ENCODE measurements at places on chromosomes 3 and 15.

DNA sequence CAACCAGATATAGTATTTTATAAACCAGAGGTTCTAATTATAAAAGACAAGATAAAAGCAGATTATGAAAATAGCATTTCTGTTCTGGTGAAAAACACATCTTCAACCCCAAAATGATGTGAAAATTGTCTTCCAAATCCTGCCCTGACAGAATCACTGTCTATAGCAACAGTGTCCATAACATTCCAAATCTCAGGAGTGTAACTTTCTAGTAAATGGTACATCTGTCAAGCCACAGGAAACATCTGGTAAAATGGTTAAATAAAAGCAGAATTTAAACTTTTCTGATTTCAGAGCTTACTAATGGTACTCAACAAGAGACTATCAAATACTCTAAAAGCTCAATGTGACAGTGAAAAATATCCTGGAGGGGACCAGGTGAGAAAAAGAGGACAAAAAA is 60.5 kb downstream of the VGLL4 start:
- no peak for DNase-seq

DNA sequence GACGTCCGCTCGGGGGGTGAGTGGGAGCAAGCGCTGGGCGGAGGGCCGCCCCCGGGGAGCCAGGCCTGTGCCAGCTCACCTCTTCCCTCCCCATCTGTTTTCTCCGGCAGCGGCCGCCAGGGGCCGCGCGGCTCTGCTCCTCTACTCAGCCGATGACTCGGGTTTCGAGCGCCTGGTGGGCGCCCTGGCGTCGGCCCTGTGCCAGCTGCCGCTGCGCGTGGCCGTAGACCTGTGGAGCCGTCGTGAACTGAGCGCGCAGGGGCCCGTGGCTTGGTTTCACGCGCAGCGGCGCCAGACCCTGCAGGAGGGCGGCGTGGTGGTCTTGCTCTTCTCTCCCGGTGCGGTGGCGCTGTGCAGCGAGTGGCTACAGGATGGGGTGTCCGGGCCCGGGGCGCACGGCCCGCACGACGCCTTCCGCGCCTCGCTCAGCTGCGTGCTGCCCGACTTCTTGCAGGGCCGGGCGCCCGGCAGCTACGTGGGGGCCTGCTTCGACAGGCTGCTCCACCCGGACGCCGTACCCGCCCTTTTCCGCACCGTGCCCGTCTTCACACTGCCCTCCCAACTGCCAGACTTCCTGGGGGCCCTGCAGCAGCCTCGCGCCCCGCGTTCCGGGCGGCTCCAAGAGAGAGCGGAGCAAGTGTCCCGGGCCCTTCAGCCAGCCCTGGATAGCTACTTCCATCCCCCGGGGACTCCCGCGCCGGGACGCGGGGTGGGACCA is 632 bp upstream of the CRELD1 start:
- DNase-seq = peak; percentile 71

DNA sequence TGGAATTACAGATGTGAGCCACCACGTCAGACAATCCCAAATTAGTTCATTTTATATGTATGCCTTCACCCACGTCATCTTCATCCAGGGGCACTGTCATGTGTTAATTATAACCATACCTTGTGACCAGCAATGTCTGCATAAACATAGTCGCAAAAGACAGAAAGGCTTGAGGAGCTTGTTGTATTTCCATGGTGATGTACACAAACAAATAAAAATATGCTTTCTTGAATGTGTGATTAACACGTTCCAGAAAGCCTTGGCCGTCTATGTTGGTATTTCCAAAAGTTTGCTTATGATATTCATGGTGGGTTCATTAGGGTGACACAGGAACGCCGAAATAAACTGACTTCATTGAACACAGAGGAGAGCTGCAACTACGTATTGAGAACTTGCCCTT is 524.7 kb upstream of the ZNF717 start:
- no peak for DNase-seq

GRCh38 chr3:54756330-54756731 is 171.5 kb downstream of the LRTM1 start:
- DNase-seq = peak; percentile 92

- DNase-seq = peak; percentile 57
These were observed 89.7 kb downstream of the TP63 start for GRCh38 chr3:189720736-189721417.

DNA sequence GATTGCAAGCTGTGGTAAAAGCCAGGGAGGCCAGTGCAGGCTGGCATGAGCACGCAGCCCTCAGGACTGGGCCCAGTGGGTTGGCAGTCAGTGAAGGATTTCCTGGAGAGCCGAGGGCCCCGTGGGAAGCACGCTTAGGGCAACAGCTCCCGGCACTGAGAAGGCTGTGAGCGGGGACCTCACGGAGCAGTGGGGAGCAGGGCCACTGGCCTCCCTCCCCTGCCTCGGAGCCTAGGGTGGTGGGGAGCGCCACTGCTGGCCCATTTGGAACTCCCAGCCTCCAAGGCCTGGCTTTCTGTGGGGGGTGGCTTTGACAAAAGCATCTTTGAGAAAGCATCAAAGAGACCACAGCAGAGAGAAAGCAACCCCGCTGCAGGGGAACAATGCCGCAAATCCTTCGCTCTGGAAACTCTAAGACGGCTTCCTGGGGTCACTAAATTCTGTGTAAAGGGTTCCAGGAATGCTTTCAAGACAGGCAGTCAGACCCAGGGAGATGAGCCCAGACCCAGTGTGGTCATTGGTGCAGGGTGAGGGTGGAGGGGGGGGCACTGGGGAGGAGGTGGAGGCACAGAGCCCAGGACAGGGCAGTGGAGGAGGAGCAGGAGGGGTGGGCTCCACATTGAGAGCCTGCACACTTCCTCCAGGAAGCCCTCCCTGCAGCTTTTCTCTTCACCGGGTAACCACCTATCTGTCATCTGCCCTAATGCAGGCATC is 9.5 kb upstream of the APBA2 start:
- no peak for DNase-seq

- no peak for DNase-seq
These were observed 283.3 kb upstream of the ROBO2 start for GRCh38 chr3:76756577-76756976.

GRCh38 chr3:181952221-181952620 is 240.5 kb downstream of the SOX2 start:
- peak; percentile 28 for DNase-seq

- peak; percentile 51 for DNase-seq
These were observed 28.4 kb downstream of the SMAD6 start for GRCh38 chr15:66730168-66731021.

DNA sequence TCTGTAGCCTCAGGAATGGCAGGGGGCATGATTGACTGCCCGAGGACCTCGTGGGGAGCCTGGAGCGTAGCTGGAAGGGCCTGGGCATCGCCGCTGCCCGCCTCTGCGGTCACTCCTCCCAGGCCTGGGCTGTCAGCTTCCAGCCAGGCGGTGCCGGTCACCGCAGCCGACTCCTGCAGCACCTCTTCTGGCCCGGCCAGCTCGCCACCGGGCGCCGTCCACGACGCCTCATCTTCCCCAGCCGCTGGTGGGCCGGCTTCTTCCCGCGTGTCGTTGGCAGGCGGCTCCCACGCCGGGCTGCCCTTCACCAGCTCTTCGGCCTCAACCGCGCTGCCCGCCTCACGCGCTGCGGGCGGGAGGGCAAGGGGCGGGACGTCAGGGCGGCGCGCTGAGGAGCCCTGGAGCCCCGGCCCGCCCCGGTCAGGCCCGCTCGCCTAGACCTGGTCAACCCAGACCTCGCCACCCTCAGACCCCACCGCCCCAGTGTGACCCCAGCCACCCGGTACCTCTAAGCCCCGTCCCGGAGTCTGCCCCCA is 1.0 kb downstream of the CSPG5 start:
- no peak for DNase-seq

GRCh38 chr3:151421938-151422337 is 37.4 kb upstream of the P2RY12 start:
- DNase-seq = no peak

DNA sequence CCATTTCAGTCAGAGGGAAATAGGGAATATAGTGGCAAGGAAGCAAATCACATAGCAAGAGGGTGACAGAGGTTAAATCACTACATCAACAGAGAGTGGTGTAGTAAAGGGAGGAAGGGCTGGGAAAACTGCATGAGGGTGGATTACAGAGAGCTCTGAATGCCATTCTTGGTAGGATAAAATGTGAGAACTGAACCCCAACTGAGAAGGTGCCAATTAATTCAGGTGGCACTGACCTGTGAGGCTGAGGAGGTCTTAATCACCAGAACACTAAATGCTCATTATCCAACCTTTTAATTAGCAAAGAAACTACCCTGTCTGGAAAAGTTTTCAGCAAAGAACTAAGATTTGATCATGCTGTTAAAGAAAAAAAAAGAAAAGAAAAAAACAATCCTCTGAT is 202.7 kb downstream of the LRRN1 start:
- no peak for DNase-seq

DNA sequence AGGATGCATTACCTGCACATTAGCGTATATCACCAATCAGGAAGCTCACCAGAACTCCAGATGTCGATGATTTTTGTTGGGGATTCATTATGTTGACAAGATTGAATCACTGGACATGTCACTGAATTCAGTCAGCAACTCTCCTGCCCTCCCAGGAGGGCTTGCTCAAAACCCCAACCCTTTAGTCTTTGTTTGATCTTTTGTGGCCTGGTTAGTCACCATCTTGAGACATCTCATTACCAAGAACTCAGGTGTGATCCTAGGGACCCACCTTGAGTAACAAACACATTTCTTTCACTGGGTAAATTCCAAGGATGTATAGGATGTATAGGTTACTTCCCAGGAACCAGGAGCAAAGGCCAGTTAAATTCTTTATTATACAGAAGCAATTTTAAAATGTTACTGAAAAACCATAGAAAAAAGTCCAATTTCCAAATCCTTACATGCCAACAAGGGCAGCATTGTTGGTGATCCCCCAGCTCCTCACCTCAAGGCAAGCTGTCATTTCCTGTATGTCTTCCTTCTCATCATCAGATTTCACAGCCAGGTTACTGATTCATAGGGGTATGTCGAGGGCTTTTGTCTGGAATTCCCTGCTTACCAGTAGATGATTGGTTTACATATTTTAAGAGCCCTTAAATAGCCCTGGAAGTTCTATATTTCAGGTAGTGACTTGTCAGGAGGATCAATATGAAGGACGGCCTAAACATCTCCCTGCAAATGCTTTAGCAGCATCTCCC is 11.7 kb downstream of the SNRPN start:
- DNase-seq = no peak

Measured in fibroblast of upper back skin (primary cell).